AG09309 (cell line): ENCODE measurements at places on chromosomes 12 and 14.

GRCh38 chr12:78028426-78028825 lies 197.7 kb downstream of the NAV3 start:
- no peak for DNase-seq

GRCh38 chr14:65958664-65959562 lies 527.3 kb upstream of the CCDC196 start:
- no peak for DNase-seq

- DNase-seq, result no peak
Observed at GRCh38 chr14:89430391-89431236, 13.6 kb upstream of the FOXN3 start.

- DNase-seq, result no peak
Observed at GRCh38 chr12:59629890-59630289, 34.1 kb downstream of the SLC16A7 start.

DNA sequence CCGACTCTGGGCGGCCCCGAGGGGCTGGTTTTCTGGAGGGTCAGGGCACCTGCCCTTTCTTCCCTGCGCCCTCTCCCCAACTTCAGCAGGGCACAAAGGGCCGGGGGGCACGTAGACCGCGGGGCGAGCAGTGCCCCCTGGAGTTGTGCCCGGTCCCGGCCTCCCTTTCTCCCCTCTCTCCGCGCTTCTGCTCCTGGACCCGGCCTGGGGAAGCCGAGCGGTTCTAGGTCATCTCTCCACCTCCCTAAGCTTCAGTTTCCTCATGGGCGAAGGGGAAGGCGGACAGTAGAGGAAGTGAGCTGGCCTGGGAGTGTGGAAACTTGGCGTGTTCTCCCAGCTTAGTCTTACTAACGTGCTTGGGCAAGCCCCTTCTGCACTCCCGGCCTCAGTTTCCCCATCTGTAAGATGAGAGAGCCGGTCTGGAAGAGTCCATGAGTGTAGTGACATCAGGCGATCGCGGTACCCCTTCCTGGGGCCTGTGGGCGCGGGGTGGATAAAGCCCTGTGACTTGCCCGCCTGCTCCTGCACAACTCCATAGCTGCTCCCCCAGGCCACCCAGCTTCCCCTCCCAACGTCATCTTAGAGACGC lies 158.6 kb upstream of the PARP11 start:
- DNase-seq, result no peak

- DNase-seq, result no peak
Observed at GRCh38 chr14:29759521-29760340, 167.9 kb downstream of the PRKD1 start.

DNA sequence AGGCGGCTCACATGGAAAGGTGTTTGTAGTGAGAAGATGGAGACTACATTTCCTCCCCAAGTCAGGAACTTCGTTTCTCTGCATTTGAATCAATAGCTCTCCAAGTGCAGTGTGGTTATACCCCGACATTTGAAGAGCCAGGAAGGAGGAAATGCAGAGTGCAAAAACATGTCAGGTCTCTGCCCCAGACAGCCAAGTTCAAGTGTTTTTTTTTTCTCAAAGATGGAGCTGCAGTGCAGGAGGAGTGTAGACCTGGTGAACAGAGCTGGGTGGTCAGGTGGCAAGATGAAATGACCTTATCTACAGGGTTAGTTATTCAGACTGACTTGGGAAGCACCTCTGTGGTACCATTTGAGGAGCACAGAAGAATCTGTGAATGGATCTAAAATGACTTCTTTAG lies 21.3 kb downstream of the MLXIP start:
- DNase-seq, result no peak

DNA sequence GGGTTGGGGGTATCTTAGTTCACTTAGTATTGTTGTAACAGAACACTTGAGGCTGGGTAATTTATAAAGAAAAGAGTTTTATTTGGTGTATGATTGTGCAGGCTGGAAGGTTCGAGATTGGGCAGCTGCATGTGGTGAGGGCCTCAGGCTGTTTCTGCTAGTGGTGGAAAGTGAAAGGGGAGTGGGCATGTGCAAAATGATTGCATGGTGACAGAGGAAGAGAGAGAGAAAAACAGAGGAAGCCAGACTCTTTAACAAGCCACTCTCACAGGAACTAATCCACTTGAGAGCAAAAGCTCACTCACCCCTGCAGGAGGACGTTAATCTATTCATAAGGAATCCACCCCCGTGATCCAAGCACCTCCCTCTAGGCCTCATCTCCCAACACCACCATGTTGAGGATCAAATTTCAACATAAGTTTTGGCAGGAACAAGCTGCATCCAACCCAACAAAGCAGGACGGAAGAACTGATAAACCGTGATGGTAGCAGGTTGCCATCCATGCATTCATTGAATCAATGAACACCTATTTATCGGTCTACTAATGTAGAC lies 165.0 kb upstream of the GZMB start:
- DNase-seq, result no peak

DNA sequence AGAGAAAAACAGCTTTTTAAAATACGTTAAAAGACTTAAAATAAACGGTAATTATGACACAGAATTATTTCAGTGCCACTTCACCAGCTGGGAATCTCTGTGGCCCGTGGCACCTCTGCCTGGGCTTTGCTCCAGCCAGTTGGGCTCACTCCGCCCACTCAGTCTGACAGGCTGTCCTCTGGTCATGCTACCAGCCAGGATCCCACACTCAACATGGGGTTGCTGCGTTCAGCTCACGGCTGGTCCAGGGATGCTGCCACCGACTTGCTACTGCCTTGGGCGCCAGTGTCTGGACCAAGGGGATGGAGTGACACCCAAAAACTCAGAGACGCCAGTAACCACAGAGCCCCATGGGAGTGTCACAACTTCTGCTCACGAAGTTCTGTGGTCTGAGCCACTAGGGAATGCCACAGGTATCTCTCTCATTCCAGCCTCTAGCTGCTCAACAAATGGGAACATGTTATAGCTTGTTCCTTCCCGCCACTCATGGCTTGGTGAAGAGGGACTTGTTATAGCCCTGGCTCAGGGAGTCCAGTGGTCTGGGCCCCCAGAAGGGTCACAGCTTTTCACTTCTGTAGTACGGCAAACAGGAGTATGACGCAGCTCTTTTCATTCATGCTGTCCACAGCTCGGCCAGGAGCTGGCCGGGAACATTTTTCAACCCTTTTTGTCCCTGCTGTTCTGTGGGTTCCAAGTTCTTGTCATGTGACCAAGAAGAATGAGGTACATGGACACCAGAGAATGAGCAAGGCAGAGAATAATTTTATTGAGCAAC lies 23.4 kb upstream of the ATXN7L3B start:
- DNase-seq, result no peak

DNA sequence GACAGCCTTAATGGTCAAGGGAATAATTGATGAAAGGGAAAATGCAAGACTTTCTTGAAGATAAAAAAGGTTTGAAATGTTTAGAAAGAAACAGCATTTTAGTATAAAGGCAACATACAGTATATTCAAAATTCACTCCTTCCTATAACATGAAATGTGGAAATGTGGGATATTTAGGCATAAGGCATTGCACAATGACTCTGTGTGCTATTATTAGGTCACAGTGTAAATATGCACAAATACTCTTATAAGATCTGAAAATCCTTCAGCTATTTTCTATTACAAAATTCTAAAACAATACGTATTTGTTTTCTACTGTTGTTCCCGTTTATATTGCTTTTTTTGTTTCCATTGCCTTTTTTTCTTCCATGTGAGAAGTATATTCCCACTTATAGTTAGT lies 127.7 kb downstream of the SLC16A7 start:
- DNase-seq, result no peak

DNA sequence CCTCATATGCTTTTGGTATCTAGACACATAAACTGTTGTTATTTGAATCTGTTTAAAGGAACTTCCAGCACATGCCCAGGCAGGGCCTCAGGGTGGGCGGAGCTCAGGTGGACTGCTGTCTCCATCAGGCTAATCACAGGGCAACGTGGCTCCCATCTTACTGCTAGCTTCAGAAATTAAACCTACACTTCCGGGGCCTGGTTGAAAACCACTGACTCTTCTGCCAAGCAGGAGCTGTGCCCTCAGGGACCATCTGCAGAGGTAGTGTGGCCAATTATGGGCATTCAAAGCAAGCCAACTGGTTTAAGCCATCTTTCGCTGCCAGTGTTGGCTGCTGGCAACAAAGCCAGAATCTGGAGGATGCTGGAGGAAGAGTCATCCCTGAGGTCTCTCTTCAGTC lies 97.5 kb downstream of the TMX1 start:
- DNase-seq, result no peak

DNA sequence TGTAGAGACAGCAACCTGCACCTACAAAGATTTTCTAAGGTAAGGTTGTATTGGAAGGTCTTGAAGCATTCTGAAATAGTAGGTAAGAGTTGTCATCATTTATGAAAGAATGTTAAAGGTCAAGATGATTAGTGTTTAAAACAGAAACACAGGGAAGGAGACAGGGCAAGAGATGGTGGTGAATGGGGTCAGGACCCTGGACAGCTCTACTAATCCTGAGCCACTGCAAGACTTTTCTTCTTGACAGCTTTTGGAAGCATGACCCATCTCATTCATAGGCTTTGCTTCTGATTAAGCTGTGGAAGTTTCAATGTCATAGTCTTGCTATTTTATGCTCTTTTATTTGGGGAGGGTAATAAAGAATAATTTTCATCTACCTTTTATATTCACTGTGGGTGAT lies 75.5 kb upstream of the CAND1 start:
- no peak for DNase-seq

DNA sequence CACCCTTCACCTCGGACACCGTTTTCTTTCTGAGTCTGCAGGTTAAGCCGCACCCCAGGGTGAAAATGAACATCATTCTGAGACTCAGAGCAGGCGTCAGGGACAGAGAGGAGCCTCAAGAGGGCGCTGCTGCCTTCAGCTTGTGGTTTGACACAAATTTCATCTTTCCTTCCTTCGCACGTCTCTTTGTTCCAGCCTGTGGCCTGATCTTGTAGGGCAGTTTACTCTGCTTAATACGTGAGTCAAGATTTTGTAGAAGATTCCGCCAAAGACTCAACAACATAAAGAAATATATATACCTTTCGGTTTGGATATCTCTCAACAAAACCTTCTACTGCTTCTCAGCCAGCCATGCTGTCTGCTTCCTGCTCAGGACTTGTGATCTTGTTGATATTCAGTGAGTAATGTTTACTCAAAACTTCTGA lies 329.3 kb upstream of the OR4E1 start:
- DNase-seq, result no peak

- DNase-seq, result no peak
Observed at GRCh38 chr12:23140710-23141109, 515.7 kb downstream of the ETNK1 start.

GRCh38 chr14:96987086-96987474 lies 189.9 kb downstream of the VRK1 start:
- DNase-seq, result no peak

- DNase-seq, result no peak
Observed at GRCh38 chr12:76685246-76685678, 78.7 kb upstream of the ZDHHC17 start.

DNA sequence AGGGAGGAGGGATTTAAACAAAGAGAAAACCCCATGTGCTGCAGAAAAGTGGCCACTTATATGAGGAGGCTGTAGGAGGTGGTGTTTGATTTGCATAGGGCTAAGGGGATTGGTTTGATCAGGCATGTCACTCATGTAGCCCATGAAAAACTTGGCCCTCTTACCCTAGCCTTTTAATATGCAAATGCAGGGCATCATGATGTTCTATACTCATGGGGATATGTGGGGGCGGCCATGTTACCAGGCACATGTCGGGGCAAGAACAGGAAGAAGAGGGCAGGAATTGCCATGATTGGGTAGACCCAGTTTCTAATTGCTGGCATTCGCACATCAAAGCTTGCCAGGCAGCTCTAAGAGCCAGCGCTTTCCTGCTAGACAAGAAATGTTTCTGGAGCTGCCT lies 28.8 kb downstream of the KLRK1 start:
- DNase-seq, result no peak

- no peak for DNase-seq
Observed at GRCh38 chr12:121513464-121514183, 67.2 kb downstream of the KDM2B start.

- DNase-seq, result no peak
Observed at GRCh38 chr12:110896559-110896958, 23.8 kb downstream of the MYL2 start.

DNA sequence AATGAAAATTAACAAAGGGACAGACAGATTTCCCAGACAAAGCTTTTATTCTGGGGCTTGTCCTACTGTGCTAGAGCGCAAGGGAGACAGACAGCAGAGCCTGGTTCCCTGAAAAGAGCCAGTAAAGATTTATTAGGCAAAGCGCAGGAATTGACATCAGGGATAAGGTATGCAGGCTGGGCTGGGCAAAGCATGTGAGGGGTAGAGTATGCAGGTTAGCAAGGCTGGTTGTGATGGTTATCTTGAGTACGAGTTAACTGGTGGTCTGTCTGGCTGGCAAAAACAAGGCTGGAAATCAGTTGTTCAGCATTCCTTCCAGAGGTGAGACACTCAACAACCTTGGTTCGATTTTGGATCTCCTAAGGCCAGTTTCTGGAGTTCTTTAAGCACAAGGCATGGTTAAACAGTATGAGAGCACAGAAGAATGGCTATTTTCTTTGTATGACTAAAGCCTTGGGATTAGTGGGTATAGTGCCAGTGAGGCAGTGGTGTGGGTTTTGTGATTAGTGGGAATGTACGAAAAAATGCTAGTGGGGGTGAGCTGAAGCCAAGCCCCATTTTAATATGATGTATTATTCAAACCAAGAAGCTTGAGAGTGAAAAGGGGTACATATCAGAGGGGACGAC lies 30.9 kb downstream of the BTBD7 start:
- DNase-seq, result no peak

GRCh38 chr12:48349471-48349870 lies 1.2 kb downstream of the ZNF641 start:
- DNase-seq, result no peak

GRCh38 chr12:85448548-85449139 lies 168.6 kb downstream of the ALX1 start:
- no peak for DNase-seq

DNA sequence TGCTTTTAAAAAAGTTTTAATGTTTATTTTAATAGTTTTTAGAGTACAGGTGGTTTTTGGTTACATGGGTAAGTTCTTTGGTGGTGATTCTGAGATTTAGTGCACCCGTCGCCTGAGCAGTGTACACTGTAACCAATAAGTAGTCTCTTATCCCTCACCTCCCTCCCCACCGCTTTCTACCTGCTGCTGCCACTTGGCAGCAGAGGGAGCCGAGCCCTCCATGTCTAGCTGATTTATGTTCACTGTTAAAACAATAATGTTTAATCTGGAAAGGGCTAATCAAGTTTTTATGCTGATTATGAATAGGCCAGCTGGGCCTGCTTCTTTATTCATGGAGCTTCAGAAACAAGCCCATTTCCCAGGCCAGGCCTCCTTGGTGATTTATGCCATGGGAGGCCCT lies 73.1 kb downstream of the ADCK1 start:
- no peak for DNase-seq

- peak; percentile 2 for DNase-seq
Observed at GRCh38 chr12:113889891-113890581, 76.1 kb downstream of the RBM19 start.
